ENCODE measurements at places on chromosomes 7 and 10. TPM values are rescaled to one million over a fixed set of nuclear protein-coding genes. Genes with fewer than 3 reads are reported as not detected.

- peaks cover 23% of the 10 kb centered on the region for H3K4me1 ChIP-seq
- peak overlapping the region; percentile 100 for H3K27ac ChIP-seq
- no peaks in the 10 kb centered on the region for H3K36me3 ChIP-seq
- peaks cover 5% of the 10 kb centered on the region for H3K27me3 ChIP-seq
Observed at GRCh38 chr7:2863461-2864066, 19.5 kb upstream of the GNA12 start.

GRCh38 chr7:30703756-30704155 lies 21.5 kb upstream of the CRHR2 start:
- no peaks in the 10 kb centered on the region for H3K36me3 ChIP-seq
- peaks cover 64% of the 10 kb centered on the region for H3K27me3 ChIP-seq
- no peak for DNase-seq
- H3K4me1 ChIP-seq = no peaks in the 10 kb centered on the region

DNA sequence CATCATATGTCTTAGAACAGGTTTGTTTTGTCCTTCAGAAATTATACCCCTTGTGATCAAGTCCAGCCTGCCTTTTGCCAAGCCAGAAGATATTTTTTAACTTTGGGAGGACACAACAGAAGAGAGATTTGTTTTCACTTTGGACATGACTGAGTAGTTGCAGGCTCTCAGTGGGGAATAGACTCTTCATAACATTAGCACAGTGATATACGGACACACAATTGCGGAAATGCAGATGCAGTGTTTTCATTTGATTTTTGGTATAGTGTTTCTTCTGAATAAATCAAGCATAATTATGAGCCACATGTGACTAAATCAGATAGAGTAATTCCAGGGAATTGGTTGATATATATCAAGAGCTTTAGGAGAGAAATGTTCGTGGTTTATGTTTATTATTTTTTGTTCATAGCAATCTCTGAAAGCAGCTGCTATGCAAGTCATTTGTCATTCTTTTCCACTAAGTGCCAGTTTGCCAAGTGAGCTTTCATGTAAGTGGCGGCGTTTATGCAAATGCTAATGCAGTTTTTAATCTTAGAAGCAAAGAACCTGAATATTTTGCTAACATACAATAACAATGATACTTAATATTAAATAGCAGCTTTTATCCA lies 69.6 kb upstream of the HDAC9 start:
- no peak for DNase-seq
- peaks cover 60% of the 10 kb centered on the region for H3K4me1 ChIP-seq
- H3K4me3 ChIP-seq = no peak overlapping the region
- no peaks in the 10 kb centered on the region for H3K27me3 ChIP-seq

DNA sequence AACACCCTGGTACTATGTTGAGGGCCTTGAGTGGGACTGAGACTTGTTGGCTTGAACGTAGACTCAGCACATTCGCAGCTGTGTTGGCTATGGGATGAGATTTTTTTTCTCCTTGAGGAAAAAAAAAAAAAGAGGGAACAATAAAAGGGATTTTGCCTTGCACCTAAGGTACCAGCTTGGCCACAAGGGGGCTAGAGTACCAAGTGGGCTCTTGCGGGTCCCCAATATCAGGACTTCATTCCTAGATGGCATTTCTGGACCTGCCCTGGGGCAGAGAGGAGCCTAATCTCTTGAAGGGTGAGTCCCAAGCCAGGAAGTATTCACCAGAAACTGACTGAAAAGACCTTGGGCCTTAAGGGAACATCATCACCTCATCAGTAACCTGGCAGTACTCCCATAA lies 1083.6 kb upstream of the PHF14 start:
- no peaks in the 10 kb centered on the region for H3K36me3 ChIP-seq
- no peak overlapping the region for H3K4me3 ChIP-seq
- H3K27ac ChIP-seq = no peak overlapping the region
- no peaks in the 10 kb centered on the region for H3K4me1 ChIP-seq
- DNase-seq = no peak

The LGI1 gene
- total RNA-seq = not detected
